ENCODE measurements at places on chromosomes 2 and 18.

- DNase-seq = no peak
Measured at GRCh38 chr2:56648802-56649201, 465.0 kb downstream of the CCDC85A start.

DNA sequence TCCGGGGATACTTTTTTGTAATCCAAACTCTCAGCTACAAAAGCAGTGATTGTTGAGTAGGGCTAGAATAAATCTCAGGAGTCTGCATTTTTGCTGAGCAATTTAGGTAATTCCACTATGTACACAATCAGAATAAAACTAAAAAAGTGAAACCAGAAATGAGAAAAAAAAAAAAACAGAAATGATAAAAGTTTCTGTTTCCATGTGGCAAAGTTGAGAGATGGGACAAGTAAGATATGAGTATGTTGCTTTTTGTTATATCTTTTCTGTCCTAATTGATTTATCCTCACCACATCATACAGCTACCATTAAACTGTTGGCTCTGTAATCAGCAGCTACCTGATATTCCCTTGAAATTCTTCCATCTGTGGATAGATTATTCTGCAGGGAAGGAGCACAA lies 92.7 kb downstream of the VWC2L start:
- no peak for DNase-seq

DNA sequence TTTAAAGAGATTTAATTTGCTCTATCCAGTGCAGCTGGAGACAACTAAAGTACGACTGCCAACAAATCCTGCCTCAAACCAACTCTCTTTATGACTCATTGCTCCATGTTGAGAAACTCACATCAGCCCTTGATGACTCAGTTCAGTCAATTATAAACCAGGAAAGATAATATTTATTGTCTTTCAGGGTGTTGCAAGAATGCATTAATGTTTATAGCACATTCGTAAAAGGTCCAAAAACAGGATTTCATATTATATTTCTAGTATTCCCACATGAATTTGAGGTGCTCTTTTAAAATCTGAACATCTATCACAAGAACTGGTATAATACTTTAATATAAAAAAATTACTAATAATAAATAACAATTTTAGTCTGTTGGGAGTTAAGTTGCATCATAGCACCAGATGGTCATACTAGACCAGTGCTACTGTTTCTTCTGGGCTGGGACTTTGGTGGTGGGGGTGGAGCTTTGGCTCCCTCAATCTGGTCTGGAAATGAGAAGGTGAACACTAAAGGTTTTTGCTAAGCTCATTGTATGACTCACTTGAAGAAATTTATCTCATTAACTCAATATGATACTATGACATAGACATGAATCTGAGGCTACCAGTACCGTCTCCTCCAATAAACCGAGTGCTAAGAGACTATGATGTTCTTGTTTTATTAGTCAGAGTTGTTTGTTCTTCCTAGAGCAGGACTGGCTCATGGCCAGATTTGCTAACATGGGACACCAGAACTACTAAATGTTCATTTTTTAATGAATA lies 26.6 kb upstream of the MAP3K20 start:
- DNase-seq = no peak

- DNase-seq = no peak
Measured at GRCh38 chr2:111918383-111918806, 20.0 kb downstream of the MERTK start.

DNA sequence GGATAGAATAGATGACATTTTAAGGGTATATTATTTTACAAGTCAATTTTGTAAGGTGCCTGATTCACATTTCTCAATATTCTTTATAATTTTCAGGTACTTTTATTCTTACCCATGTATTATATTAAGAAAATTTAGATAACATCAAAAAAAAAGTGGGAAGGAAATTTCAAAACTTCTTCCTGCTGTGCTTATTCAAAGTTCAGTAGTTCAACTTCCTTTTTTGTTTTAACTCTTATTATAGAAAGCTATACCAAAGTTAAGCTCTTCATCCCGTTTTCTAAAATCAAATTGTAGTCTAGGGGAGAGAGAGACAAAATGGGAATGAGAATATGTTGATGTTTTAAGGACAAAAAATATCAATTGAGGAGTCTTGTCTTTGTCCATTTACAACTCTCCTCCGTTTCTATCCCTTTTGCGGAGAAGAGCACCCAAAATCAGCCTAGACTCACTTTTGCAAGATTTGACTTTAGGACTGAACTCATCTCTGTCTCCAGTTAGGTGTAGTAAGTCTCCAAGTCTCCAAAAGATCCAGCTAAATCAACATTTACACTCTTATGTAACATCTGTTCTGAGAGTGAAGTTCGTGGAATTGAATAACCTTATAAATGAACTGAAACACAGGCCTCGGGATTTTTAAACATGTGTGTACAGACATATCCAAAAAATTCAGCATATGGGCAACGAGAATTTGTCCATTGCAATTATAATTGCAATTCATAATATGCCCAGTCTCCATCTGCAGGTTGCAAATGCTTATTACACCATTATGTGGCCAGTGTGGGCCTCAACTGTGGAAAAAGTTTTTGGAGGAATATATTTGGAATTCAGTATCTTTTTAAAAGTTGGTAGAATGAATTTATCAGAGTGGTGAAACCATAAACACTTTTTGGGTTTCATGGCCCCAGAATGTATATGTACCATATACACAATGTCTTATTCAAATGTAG lies 23.9 kb downstream of the FAM124B start:
- DNase-seq = no peak

GRCh38 chr2:31265234-31265633 lies 31.3 kb downstream of the EHD3 start:
- DNase-seq = no peak

Data from stimulated activated CD4-positive, alpha-beta T cell treated with anti-CD3 and anti-CD28 coated beads, Interleukin-1b, Interleukin-23, amount 100 ng/mL, for 4 hours (primary cell).